Esophagus muscularis mucosa (tissue), 4 donors: ENCODE measurements at places on chromosomes 12 and 14. TPM values are rescaled to one million over a fixed set of nuclear protein-coding genes. Genes with fewer than 3 reads are reported as not detected.

GRCh38 chr12:98013560-98013959 is 501.8 kb upstream of the TMPO start:
- no peak for DNase-seq

- no peak for DNase-seq
These were observed 64.6 kb downstream of the B4GALNT3 start for GRCh38 chr12:524167-524951.

GRCh38 chr14:95047754-95048153 is 109.6 kb downstream of the DICER1 start:
- DNase-seq = no peak

DNA sequence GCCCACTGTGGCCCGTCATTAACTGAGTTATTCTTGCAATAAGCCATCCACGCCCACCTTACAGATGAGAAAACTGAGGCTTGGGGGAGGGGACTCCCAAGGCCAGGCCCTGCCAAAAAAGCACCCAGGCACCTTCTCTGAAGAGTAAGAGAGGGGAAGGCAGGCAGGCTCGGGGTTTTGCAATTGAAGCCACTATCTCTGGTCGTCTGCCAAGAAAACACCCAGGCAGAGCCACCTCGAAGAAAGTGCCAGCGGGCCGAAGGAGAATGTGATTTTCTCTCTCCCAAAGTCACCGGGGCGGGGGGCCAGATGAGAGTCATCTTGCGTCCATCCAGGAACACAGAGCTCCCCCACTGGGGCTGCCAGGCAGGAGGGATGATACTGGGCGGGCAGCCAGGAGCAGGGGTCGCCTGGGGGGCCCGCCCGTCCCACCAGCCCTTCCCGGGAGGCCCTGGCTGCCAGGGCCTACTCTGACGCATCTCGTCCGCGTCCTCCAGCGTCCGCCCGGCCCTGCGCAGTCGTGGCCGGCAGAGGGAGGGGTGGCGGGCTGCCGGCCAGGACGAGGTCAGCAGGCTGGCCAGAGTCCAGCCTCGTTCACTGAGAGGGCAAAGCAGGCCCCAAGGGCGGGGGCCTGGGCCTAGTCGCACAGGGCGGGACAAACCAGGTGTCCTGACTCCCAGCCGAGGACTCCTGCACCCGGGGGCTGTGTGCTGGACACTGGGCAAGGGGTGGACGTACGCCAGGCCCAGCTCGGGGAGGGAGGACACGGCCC is 74.3 kb downstream of the RFLNA start:
- DNase-seq = no peak

DNA sequence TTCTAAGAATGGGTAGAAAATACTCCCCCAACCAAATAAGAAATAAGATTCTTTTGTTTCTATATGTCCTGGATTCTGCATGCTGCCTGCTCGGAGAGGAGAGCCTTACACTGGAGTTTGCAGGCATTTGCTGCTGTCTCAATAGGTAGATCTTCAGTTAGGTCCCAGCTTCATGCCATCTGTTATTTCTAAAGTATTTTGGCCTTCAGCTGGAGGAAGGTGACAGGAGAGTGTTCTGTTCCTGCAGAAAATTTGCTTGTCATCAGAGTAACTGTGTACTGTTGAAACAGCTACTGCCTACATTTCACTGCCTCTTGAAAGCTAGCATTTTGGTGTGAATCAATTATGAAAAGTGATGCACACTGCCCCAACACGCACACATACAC is 966.9 kb downstream of the NRXN3 start:
- no peak for DNase-seq

DNA sequence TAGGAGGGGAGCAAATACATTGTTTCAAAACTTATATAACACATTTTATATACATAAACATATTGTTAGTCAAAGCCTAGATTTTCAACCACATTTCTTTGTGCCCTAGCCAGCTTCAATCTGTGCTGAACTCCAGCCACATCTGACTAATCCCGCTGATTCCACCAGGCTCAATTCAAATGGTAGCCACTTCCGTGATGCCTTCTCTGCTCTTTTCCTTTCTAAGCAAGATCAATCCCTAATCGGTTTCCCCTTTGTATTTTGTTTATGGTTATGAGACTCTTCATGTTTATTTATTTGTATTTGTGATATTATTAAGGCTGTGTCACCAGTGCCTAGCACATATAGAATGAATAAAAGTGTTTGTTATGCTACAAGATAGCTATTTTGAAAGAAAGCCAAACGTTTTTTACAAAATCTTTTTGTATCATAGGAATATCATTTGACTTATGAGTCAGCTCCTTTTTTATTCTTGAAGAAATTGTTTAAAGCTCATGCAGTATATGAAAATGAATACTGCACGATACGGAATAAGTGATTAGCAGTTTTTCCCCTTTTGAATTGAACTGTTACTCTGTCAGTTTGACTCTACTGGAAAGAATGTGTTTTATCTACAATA is 110.2 kb downstream of the PLEKHA5 start:
- no peak for DNase-seq

DNA sequence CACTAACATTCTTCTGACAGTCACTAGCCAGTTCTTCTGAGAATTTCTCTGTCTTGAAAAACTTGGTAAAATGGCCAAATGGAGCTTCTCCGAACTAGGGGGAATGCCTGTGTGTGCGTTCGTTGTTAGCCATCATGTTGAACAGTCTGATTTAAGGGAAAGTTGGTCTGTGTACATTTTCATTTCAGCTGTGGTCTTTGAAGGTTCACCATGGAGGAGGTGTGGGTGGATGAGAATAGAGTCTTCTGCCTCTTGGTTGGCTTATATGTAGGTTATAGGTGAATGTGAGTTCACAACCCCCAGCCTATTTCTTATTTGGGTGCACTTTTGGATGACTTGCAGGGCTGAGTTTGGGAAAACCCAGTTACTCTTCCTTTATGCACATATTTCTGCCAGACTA is 12.9 kb downstream of the ETV6 start:
- DNase-seq = no peak

DNA sequence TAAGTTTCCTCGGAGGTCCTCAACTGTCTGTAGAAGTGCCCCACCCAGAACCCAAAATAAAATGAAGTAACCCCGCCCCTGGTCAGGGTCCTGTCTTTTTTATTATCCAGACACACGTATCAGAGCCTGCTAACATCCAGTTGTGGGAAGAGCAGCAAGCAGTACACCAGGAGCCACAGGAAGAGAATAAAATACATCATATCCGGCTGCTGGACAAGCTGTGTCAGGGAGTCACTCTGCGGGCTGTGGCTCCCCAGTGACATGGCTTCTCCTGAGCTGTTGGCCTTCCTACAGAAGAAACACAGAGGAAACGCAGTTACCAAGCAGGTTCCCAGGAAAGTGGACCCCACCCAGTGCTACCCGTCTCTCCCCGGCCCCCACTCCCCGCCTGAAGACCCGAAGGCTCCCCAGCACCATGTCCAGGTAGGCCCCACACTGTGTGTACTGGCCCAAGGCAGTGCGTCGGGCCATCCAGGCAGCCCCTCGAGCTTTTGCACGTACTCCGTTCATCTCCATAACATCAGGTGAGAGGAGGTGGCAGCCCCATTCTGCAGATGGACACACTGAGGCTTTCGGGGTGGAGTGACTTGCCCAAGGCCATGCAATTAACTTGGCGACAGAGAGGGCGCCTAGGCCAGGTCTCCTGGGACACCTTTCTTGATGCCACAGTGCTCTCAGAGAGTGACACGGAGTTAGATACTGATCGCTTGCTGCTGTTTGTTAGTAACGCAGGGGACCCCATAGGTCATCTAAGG is 34.3 kb upstream of the DICER1 start:
- no peak for DNase-seq

- DNase-seq = no peak
These were observed 17.8 kb upstream of the MLEC start for GRCh38 chr12:120668868-120669840.

- DNase-seq = no peak
These were observed 31.3 kb downstream of the ERC1 start for GRCh38 chr12:1022032-1022970.

- no peak for DNase-seq
These were observed 127.3 kb downstream of the CNTN1 start for GRCh38 chr12:40819436-40820108.

DNA sequence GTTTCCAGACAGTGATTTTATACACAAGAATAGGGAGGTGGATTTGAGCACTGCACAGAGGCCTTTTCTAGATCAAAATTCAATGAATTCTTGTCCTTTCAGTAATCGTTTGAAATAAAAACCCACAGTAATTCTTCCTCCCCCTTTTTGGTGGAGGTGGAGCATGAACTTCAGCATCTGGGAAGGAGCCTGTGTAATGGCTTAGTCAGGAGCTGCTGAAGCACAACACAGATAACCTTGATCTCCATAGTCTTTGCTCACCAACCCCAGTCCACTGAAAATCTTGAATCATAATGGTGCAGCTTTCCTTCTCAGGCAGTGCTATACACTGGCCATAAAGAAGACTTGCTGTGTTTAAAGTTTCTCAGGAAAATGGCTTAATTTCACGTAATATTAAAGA is 6.4 kb upstream of the TBPL2 start:
- DNase-seq = no peak

GRCh38 chr12:6053541-6053940 is 70.9 kb downstream of the VWF start:
- DNase-seq = no peak

DNA sequence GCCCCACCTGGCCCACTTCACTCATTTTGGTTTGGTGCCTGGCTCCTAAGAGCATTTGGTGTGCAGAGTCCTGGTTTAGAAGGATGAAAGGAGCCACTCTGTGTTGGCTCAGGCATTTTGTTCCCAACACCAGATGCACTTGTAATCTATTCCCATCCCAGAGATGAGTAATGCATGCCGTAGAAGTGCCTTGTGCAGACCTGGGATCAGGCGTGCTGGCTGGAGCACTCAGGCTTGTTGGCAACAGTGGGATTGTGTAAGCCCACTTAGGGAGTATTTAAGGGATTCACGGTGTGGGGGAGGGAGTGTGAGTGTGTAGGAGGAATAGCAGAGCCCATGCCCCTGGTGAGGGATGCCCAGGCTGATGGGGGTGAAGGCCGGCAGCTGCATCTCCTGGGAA is 501.5 kb upstream of the TBX3 start:
- DNase-seq = no peak

- peak; percentile 97 for DNase-seq
These were observed 5.3 kb upstream of the ACACB start for GRCh38 chr12:109110988-109111495.

DNA sequence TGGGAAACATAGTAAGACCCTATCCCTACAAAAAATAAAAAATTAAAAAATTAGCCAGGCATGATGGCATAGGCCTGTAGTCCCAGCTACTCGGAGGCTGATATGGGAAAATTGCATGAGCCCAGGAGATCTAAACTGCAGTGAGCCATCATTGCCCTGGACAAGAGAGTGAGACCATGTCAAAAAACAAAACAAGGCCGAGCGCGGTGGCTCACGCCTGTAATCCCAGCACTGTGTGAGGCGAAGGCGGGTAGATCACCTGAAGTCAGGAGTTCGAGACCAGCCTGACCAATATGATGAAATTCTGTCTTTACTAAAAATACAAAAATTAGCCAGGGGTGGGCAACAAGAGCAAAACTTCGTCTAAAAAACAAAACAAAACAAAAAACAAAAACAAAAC is 51.6 kb downstream of the FAM186A start:
- DNase-seq = no peak

GRCh38 chr12:131833288-131833895 is 5.2 kb downstream of the MMP17 start:
- DNase-seq = no peak

- no peak for DNase-seq
These were observed 48.3 kb upstream of the ACTN1 start for GRCh38 chr14:69027242-69027913.

DNA sequence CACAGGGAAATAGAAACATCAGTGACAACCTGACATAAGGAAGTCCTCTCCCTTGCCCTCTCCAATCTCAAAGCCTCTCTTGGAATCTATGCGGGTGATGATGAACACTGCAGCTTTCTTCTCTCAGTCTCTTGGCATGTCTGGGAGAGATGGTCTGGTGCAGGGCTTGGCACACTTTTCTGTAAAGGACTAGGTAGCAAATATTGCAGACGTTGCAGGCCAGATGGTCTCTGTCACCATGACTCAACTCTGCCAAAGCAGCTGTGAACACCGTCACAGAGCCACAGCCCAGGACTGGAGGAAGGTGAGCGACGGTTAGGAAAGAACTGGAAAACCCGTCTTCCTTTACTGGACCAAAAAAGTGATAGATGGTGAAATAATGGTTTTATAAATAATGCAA is 591.0 kb upstream of the TMEM132C start:
- peak; percentile 72 for DNase-seq

GRCh38 chr12:55702861-55703260 is 4.8 kb downstream of the ITGA7 start:
- no peak for DNase-seq

The HOTAIR gene
- not detected for total RNA-seq

The CD163 gene
- total RNA-seq = 96.0 TPM

The SIX6 gene
- not detected for total RNA-seq

The NOP9 gene
- total RNA-seq = 16.6 TPM

The OR6C2 gene
- not detected for total RNA-seq

The SEC23A gene
- 206 TPM for total RNA-seq

The PLCZ1 gene
- 0.83 TPM for total RNA-seq

The RPS6KL1 gene
- 9.7 TPM for total RNA-seq
